ENCODE measurements at places on chromosomes 4 and X. TPM values are rescaled to one million over a fixed set of nuclear protein-coding genes. Genes with fewer than 3 reads are reported as not detected.

ARSD gene
- 3.7 TPM for polyA plus RNA-seq

LPAR4 gene
- not detected for polyA plus RNA-seq

RRH gene
- not detected for polyA plus RNA-seq

LIMCH1 gene
- not detected for polyA plus RNA-seq

- peaks cover 10% of the 10 kb centered on the region for H3K36me3 ChIP-seq
- H3K27ac ChIP-seq = no peak overlapping the region
- H3K4me1 ChIP-seq = no peaks in the 10 kb centered on the region
- H3K4me3 ChIP-seq = no peak overlapping the region
These were observed 100.1 kb downstream of the LCORL start for GRCh38 chr4:17921451-17921850.

DNA sequence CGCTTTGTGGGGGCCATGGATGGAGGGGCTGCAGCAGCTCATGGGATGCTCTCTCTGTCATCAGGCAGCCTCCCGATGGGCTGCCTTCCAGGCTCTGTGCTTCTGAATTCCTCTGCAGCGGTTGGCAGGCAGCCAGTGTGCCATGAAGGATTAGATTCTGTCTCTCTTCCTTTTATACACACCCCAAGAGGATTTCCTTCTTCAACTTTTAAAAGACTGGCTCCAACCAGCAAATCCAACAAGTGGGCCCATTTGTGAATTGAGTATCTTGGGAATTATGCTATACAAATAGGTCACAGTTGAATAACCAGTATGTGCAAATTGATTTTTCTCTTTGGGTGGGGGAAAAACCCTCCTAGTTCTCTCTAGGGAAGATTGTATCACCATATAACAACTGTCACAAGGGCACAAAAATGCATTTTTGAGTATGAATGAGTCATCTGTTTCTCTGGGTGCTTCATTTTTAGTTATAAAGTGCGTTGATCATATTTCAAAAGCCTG is 96.8 kb upstream of the FAT1 start:
- no peak overlapping the region for H3K27ac ChIP-seq
- no peak for DNase-seq
- peaks cover 7% of the 10 kb centered on the region for H3K27me3 ChIP-seq

DNA sequence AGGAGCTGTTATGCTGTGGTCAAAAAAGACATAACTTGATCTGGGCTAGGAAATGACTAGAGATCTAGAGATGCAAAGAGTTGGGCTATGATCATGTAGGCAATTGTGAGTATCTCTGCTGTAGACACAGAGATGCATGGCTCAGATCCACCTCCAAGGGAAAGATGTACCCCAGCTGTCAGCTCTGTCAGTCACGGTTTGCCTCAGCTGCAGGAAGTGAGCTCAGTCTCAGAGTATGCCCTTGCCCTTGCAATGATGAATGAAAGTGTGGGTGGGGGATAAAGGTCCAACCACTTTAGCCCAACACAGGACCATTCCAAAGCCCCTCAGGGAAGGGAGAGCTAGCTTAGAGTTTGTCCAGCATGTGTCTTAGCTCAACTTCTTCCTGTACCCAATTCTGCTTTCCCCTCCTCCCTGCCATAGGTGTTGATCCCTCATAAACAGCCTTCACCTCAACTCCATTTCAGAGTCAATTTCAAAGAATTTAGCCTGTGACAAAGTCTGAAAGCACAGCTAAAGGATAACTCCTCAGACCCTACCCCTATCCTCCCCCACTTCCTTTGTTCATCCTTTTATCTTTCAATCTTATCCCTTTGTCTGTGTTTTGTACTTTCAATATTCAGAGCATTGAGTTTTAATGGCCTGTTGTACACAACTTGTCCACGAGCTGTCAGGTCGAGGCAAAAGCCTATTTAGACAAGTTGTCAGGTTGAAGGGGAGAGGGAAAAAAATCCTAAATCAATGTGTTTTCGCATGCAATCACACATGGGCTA is 90.6 kb downstream of the MID1IP1 start:
- peaks cover 7% of the 10 kb centered on the region for H3K4me1 ChIP-seq
- H3K36me3 ChIP-seq = no peaks in the 10 kb centered on the region
- H3K4me3 ChIP-seq = no peak overlapping the region
- no peaks in the 10 kb centered on the region for H3K27me3 ChIP-seq

DNA sequence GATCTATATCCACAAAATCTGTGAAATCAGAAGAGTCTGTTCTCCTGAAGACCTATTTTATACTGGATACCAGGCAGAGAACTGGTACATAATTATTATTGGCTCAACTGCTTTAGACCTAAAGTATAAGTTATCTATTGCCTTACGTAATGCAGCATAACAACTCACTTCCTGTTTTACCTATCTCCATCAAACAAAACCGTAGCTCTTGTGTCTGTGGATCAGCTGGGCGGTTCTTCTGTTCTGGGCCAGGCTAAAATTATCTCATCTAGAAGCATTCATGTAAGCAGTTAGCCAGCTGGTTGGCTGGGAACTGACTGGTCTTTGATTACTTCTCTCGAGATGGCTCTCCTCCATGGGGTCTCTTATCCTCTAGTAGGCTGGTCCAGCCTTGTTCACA is 57.8 kb downstream of the PPP1R2C start:
- no peaks in the 10 kb centered on the region for H3K27me3 ChIP-seq
- DNase-seq = no peak
- H3K4me1 ChIP-seq = peaks cover 2% of the 10 kb centered on the region
- no peak overlapping the region for H3K4me3 ChIP-seq
- H3K27ac ChIP-seq = no peak overlapping the region

DNA sequence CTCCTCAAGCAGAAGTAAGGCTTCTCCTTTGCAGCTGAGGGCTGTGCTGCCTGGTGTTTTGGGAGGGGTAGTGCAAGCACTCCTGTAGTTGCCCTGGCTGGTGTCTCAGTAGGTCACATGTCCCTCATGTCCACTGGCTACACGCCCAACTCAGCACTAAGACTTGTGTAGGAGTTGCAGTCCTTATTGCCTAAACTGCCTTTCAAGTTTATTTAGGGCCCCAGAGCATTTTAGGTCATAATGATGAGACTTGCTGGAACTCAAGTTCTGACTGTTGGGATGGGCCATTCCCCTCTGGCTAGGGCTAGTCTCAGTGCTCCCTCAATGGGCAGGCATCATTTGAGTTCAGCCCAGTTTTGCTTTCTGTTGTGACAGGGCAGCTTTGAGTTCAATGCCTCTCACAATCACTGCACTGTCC is 44.1 kb downstream of the PPM1K start:
- H3K27me3 ChIP-seq = no peaks in the 10 kb centered on the region
- no peaks in the 10 kb centered on the region for H3K36me3 ChIP-seq
- no peak overlapping the region for H3K4me3 ChIP-seq
- H3K27ac ChIP-seq = no peak overlapping the region
